ENCODE measurements at places on chromosomes 13 and 19.

GRCh38 chr13:104592545-104593250, 1526.5 kb upstream of the SLC10A2 start:
- no peak for DNase-seq

DNA sequence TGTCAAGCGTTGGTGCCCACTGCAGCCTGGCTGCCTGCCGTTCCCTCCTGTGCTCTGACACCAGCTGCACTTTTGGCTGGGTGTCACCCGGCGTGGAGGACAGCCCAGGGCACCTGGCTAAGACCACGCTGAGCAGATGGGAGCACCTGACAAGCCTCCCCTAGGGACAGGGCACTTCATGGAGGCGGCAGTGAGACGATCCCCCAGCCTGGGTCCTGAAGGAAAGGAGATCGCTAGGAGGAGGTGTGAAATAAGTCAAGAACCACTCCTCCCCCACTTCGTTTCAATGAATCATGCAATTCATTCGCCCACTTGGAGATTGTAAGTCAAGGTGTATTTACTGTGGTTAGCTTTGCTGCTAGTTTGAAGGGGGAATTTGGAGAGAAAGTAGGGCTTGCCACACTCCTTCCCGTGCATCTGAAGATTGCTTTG, 38.8 kb downstream of the VSTM2B start:
- DNase-seq = no peak

DNA sequence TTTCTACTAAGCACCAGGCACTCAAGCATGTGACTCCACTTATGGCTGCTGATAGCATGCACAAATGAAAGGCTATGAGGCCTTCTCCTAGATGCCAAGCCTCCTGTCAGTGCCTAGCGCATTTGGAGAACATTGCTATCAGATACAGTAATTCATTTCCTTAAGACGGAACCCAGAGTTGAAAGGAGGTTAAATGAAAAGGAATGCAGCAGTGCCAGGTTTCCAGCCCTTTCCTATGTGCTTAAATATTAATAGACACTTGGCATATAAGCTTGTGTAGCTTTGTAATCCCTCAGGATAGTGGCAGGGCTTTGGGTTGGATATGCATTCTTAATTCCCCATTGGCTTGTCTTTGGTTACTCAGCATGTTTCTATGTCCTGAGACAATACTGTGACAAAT, 140.1 kb upstream of the FRY start:
- no peak for DNase-seq

GRCh38 chr13:45040622-45041021, 51.3 kb downstream of the GPALPP1 start:
- no peak for DNase-seq

GRCh38 chr19:29040292-29040691, 172.7 kb downstream of the UQCRFS1 start:
- DNase-seq = peak; percentile 23

GRCh38 chr13:22126433-22127021, 455.7 kb downstream of the FGF9 start:
- DNase-seq = no peak

Measured in nucleus accumbens (tissue), 56 donors.